NCI-H1417 treated with DMSO at 0.1 percent for 48 hours (cell line): ENCODE measurements at places on chromosomes 12 and 14.

GRCh38 chr12:10214895-10215267 is 2.2 kb downstream of the GABARAPL1 start:
- DNase-seq = no peak

DNA sequence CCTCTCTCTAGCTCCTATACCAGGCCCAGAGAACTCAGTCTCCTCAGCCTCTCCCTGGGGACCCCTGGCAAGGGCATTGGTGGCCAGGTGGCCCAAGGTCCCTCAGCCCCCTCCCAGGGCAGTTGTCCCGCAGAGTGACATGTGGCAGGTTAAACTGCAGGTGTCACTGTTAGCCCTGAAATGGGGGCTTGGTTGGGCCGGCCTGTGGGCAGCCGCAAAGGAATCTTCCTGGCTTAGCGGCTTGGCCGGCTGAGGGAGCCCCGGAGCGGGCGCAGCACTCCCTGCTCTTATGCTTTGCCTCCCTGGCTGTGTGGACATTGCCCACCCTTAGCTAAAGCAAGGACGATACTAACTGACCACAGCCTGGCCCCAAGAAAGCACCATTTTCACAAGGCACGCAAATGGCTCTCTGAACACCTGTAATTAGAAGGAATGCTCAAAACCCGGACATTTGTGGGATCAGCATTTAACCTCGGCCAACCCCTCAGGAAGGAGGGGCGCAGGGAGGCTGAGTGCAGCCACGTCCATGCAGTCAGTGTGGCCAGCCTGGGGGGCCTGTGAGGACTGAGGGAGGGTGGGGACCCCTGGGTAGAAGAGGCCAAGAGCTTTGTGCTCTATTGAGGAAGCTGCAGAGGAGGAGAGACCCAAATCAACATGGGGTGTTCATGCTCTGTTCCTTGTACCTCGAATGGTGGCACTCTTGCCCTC is 82.2 kb downstream of the PAPOLA start:
- DNase-seq = no peak

GRCh38 chr12:47783024-47783755 is 10.2 kb downstream of the SLC48A1 start:
- DNase-seq = no peak

GRCh38 chr12:62731055-62731820 is 203.7 kb downstream of the PPM1H start:
- DNase-seq = no peak

GRCh38 chr14:49982501-49982951 is 89.6 kb downstream of the ARF6 start:
- no peak for DNase-seq

DNA sequence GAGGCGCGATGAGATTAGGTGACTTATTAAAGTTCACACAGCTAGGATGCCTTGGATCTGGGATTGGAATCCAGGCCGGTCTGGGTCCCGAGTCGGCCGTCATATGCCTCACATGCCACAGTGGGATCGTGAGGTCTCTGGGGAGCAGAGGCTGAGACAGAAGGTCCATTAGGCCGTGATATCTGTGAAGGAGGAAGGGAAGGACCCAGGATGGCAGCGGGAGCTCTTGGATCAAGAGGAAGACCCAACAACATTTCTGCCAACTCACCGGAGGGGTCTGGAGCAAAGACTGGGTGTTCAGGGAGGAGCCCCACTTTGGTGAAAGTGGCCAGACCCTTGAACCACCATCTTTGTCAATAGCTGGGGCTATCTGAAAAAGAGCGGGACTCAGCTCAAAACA is 242.9 kb downstream of the GLT1D1 start:
- DNase-seq = no peak

DNA sequence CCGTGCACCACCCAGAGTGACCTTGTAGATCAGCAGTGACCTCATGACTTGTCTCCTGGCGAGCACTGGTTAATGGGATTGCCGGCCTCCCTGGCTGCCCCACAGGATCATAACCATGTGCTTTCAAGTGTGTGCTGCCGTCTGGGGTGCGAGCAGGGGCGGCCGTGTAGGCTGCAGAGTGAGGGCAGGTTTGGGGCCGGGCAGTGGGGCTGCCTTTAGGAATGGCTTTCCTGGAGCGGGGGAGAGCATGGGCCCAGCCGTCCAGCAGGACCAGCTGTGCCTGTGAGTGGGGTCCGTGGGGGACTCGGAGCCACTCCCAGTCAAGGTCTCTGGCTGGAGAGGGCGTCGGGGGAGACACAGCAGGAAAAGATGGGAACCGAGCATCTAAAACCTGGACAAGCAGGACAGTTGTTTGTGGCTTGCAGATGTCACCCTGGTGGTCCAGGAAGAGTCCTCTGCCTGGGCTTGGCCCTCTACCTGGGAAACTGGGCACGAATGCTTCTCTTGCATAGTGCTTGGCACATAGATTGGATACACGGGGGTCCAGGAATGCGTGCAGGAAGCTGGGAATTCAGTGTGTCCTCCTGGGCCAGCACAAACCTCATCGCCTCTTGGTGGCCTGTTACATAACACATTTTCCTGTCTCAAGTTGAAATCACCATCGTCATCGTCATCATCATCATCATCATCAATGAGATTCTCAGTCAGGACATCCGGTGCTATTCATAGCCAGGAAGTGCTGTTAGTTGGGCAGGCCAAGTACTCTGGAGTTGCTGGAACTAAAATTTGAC is 96.0 kb downstream of the ADGRD1 start:
- DNase-seq = no peak

DNA sequence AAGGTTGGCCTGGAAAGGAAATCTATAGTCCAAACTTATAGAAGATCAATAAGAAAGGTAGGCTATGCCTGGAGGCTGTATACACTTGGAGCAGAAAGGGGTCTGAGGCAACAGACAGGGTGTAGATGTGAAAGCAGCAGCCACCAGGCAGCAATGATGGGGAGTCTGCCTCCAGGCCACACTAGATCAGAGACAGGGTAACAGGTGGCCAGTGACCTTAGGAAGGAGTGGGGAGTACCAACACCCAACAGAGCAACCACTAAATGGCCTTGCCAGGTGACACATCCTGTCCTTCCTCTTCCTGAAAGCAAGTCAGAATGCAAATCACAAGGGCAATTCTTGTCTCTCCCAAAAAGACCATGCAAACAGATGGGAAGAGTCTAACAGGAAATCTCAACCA is 46.4 kb upstream of the NID2 start:
- no peak for DNase-seq

DNA sequence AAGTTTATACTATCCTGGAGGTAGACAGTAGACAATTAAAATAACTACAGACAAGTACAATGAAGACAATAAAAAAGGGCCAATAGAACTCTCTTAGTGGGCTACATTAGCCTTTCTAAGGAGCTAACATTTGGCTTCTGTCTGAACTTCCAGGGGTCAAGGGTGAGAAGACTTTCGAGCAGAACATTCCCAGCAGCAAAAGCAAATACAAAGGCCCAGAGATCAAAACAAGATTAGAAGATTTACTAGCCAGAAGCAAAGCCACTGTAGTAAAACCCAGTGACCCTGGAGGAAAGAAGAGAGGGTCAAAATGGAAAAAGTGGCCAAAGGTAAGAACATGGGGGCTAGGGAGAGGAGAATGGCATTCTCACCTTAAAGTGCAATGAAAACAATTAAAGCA is 63.2 kb downstream of the ATP2B1 start:
- no peak for DNase-seq

DNA sequence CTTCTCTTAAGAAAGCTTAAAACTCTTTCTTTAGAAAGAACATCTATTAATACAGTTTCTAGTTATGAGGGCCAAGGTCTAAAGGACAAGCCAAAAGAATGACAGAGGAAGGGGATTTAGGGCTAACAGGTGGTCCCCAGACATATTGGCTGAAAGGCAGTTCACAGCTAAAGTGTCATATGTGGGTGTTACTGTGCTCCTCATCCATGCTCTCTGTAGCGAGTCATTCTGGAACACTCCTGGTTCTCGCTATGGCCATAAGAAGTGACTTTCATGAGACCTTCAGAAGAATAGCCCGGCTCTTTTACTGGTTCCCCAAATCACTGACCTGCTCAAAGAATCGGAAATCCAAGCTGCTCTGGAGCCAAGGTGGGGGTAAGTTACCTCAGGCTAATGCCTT is 55.0 kb downstream of the TBK1 start:
- DNase-seq = no peak

- no peak for DNase-seq
Measured at GRCh38 chr12:125852116-125852515, 786.9 kb downstream of the AACS start.
